ENCODE measurements at places on chromosomes 12 and 14. TPM values are rescaled to one million over a fixed set of nuclear protein-coding genes. Genes with fewer than 3 reads are reported as not detected.

- DNase-seq: no peak
Observed at GRCh38 chr12:75489613-75490210, 9.2 kb downstream of the GLIPR1 start.

DNA sequence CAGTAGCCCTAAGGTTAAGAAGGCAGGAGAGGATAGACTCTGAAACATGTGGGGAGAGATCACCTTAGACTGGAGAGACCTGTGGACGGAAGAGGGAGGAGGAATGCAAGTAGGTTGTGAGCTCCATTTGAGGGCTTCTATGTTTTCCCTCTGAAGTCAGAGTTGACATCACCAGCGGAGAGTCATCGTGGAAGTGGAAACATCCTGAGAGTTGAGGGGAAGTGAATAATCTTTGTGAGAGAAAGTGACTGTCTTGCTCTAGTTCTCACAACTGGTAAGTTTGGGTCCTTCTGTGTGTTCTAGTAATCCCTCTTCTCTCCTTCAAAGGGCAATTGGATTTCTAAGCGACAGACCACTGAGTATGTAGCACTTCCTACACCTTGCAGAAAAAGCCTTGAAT is 103.6 kb upstream of the CCND2 start:
- DNase-seq: no peak

DNA sequence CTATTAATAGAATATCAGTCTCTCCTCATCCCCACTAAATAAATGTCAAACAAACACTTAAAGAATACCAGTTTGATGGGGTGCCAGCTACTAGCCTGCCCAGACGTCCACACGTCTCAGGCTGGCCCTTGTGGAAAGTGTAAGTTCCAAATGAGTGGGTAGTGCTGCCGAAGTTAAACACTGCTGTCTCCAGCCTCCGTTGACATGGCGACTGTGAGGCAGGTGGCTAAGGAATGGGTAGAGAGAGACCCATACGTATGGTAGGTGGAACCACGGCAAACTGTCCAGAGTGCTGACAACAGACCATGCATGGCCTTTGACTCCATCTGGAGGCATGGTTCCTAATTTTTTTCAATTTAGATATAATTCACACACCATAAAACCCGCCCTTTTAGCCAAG is 37.9 kb downstream of the PITPNM2 start:
- DNase-seq: no peak

DNA sequence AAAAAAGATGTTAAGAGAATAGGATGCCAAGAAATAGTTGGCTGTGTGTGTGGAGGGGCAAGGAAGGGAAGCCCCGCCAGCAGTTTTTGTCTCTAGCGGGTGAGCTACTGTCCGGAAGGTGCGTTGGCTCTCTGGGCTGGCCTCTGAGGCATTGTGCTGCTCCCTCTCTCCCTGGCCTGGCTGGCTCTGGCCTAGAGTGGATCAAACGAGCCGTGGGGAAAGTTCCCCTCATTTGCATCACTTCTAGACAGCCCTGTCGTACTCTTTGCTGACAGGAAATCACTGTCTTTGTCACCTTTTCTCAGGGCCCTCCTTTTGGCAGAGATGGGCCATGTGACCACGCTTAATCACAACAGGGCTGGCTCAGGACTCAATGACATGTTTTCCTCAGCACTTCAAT is 236.1 kb upstream of the NPAS3 start:
- peak; percentile 58 for DNase-seq

DNA sequence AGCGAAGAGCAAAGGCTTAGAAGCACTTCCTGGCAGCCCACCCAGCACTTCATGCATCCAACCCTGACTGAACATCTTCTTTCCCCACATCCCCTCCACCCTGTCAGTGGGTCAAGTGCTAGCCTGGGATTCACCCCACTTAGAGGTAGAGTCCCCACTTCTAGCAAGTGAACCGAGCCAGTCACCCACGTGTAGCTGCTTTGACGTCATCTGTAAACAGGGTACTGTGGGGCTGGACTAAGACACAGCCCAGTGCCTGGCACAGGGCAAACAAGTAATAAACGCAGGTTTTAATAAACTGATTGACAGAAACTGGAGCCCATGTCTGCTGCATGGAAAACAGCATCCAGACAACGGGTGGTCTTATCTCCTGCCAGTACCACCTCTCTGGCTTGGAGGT is 61.7 kb downstream of the ITPK1 start:
- no peak for DNase-seq

DNA sequence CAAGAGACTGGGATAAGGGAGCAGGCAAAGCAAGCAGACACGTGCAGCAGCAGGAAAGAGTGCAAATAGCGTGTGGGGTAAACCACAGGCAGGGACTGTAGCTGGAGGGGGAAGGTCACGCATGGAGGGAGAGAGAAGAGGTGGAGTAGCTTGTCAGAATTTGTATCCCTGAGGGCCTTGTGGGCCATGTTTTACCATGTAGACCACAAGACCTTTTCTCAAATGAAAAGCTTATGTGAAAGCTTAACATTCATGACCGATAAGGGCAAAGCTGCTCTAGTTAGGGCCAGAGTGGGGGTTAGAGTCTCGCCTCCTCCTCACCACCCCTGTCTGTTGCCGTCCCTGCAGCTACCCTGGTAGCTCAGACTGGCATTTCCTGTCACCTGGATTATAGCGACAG is 152.9 kb upstream of the E2F7 start:
- DNase-seq: no peak

DNA sequence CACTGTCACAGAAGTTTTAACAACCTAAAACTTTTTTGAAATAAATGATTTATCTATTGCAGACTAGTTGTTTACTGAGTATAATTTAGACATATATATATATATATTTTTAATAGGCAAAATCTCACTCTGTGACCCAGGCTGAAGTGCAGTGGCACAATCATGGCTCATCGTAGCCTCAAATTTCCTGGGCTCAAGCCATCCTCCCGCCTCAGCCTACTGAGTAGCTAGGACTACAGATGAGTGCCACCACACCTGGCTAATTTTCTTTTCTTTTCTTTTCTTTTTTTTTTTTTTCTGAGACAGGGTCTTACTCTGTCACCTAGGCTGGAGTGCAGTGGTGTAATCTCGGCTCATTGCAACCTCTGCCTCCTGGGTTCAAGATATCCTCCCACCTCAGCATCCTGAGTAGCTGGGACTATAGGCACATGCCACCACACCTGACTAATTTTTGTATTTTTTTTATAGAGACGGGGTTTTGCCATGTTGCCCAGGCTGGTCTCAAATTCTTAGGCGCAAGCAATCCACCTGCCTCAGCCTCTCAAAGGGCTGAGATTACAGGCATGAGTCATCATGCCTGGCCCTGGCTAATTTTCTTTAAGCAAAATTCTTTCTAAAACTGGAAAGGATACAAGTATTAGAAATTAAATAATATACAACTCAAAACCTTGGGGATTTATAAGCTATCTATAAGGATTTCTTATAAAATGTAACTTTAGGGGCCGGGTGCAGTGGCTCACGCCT is 23.1 kb downstream of the EEA1 start:
- DNase-seq: no peak

GRCh38 chr14:91338379-91338778 is 79.2 kb downstream of the CCDC88C start:
- DNase-seq: no peak

DNA sequence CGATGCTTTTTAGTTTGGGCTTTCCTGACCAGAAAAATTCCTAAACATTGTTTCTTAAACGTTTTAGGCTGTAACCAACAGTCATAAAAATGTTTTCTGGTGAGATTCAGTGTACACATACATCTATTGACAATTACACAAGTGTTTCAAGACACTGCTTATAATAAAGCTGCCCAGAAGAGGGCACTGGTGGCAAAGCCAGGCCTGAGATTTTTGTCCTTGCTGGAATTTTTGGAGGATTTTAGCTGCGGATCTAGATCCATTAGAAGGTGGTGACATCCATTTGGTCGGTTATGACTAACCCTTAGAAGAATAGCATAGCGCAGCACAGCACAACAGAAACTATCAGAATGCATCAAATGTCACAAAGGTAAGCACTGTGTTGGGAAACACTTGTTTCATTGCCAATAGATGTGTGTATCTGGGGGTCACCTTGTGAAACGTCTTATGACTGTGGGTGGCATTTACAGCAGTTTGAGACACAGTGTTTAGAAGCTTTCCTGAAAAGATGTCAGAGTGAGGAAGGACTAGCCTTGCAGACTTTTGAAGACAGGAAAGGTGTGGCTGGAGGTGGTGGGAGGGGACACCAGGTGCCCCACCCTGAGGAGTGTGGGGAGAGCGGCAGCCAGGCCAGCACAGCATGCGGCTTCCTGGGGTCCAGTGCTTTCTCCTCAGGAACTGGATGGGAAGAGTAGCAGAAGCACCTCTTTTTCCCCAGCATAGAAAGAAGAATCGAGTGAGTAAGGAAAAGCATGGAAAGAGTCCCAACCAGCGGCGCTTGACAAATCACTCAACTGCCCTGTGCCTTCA is 54.7 kb upstream of the FKBP4 start:
- DNase-seq: no peak

DNA sequence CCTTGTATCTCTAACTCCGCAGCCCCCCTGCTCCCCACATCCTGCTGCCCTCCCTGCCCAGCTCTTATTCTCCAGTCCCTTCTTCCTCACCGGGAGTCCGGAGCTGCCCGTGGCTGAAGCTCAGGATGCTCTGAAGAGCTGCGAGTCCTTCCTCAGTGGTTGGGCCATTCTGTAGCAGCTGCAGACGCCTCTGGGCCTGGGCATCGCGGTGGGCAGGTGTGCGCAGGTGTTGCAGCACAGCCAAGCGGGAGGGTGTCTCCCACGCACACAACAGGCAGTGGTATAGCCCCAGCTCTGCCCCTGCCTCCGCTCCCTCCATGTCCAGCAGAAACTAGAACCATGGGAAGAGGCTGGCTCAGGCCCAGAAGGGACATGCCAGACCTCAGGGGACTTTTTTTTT is 20.2 kb downstream of the ZFHX2 start:
- no peak for DNase-seq

DNA sequence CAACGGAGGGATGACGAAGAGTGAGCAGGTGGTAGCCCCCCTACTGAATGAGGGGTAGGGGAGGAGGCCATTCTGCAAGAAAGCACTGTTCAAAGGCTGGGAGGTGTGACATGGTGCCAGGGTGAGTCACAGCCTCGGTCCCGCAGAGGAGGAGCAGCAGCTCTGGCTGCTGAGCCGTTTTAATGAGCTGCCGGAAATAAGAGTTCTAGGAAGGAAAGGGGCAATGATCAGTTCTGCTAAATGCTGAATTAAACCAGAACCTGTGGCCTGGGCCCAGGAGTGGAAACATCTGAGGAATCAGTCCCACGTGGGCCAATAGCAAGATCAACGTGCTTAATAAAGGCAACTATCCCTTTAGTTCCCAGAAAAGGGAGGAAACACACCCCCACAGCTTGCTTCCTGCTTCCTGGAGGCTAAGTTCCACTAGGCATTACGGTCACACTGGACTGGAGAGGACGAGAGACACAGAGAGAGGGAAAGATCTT is 3.6 kb downstream of the ABCD4 start:
- no peak for DNase-seq

- no peak for DNase-seq
Observed at GRCh38 chr14:47008732-47009131, 357.2 kb upstream of the RPL10L start.

DNA sequence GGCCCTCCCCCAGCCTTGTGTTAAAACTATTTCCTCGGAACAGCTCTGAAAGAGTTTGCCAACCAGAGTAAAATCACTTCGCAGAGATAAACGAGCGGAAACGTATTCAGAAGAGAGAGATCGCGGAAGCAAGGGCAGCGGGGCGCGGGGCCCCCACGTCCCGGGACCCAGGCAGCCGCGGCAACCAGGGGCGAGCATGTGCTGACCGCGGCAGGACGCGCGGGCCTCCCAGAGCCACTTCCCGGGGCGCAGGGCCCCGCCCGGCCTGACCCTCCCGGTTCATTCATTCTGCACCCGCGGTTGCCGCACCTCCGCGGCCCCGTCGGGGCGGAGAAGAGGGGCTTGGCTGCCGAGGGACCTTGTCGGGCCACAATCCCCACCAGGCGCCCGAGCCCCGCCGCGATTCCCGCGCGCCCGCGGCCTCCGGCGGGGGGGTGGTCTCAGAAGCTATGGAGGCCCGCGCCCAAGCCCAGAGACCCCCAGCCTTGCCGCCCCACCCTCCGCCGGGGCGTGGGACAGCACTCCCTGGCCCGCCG is 598 bp downstream of the UBE2N start:
- DNase-seq: peak; percentile 42

Gene PRKD1
- polyA plus RNA-seq: 0.99 TPM

Gene RIC8B
- 11.9 TPM for polyA plus RNA-seq

Gene PROX2
- polyA plus RNA-seq: not detected

Gene VRTN
- polyA plus RNA-seq: not detected

Gene NPFF
- not detected for polyA plus RNA-seq
